ENCODE measurements at places on chromosomes 16 and 17. TPM values are rescaled to one million over a fixed set of nuclear protein-coding genes. Genes with fewer than 3 reads are reported as not detected.

The GIT1 gene
- 52.2 TPM for total RNA-seq

The KRTAP4-4 gene
- not detected for total RNA-seq

The KRTAP4-5 gene
- not detected for total RNA-seq

The C16orf89 gene
- 60.9 TPM for total RNA-seq

The ZNF19 gene
- total RNA-seq = 2.2 TPM

The ASB16 gene
- total RNA-seq = not detected

The CCDC200 gene
- total RNA-seq = not detected

The OTOA gene
- total RNA-seq = not detected

The TBC1D3C gene
- total RNA-seq = not detected

The GAST gene
- total RNA-seq = not detected

The EXOC3L1 gene
- total RNA-seq = not detected

The AHSP gene
- total RNA-seq = not detected

The GCGR gene
- not detected for total RNA-seq

DNA sequence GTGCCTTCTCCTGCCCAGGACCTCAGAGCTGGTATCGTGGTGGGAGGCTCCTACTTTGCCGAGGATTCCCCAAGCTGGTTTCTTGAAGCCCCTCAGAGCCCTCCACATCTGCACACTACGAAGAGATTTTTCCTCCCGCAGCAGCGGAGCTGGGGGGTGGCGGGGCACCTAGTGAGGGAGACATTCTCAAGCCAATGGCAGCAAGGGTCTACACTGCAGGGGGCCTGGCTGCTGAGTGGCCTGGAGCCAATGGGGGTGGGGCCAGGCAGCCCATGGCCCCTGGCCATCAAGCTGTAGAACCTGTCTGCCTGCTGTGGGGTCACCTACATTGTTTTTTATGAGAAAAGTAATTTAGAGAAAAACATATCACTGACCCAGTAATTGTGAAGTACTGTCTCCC is 5.0 kb downstream of the SLC26A11 start:
- no peak for DNase-seq
- H3K4me1 ChIP-seq = peaks cover 23% of the 10 kb centered on the region
- no peaks in the 10 kb centered on the region for H3K36me3 ChIP-seq

DNA sequence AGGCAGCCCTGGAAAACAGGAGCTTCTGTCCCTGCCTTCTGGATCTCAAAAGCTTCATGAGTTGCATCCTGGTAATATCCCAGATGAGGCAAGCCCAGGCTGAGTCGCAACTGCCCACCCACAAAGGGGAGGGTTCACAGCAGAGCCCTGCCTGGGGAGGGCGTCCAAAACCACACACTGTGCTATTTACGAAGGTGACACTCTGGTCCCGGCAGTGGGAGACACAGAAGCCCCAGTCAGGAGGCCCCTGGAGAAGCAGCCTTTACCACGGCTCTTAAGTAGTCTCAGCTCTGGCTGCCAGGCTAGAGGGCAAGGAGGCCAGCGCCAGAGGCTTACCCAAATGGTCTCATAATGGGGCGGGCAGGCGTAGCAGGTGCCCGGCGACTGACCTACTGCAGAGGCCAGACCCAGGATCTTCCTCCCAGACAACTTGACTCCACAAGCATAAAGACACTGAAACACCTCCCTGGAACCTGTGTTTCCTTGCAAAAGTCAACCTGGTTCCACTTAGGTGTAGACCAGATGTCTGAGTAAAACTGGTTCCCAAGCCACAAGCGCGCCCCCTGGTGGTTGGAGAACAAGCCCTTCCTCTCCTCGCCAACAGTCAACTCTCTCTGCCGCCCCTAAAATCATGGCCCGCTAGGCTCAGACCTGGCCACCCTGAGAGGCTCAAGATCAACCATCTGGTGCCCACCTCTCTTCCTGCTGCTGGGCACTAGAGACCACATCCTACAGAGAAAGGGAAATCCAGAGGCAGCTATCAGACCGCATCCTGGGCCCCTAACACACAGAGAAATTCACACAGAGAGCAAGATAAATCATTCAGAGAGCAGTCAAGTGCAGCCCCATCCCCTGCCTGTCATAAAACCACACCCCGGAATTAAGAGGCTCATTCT is 5.2 kb downstream of the AXIN2 start:
- peaks cover 25% of the 10 kb centered on the region for H3K27me3 ChIP-seq
- no peaks in the 10 kb centered on the region for H3K36me3 ChIP-seq
- no peak overlapping the region for H3K4me3 ChIP-seq

DNA sequence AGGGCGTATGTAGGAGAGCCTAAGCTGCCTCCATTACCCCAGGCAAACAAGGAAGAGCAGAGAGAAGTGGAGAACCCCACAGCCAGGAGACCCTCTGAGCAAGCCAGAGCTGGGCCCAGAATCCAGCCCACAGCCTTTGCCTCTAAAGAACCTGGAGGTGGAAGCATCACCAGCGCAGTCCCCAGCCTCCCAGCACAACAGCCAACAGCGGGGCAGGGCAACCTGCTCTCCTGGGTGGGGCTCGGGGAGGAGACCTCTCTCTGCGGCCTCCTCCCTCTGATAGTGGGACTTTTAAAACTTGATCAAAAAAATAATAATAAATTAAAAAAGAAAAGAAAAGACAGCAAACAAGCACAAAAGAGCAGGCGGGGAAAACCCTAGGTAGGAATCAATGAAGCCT is 45.9 kb downstream of the AXIN2 start:
- H3K27me3 ChIP-seq = no peaks in the 10 kb centered on the region
- H3K27ac ChIP-seq = no peak overlapping the region
- H3K36me3 ChIP-seq = no peaks in the 10 kb centered on the region
- no peak for DNase-seq

- no peak overlapping the region for H3K27ac ChIP-seq
- H3K36me3 ChIP-seq = no peaks in the 10 kb centered on the region
- peaks cover 11% of the 10 kb centered on the region for H3K4me1 ChIP-seq
- peak; percentile 68 for DNase-seq
Measured at GRCh38 chr16:1054660-1055556, 17.6 kb upstream of the SSTR5 start.

- no peak overlapping the region for H3K4me3 ChIP-seq
- H3K27me3 ChIP-seq = no peaks in the 10 kb centered on the region
- no peak overlapping the region for H3K27ac ChIP-seq
- no peaks in the 10 kb centered on the region for H3K4me1 ChIP-seq
- DNase-seq = no peak
- no peaks in the 10 kb centered on the region for H3K36me3 ChIP-seq
Measured at GRCh38 chr16:9232102-9232770, 140.8 kb downstream of the HAPSTR1 start.

GRCh38 chr17:46720408-46720807 is 98.1 kb downstream of the WNT3 start:
- no peaks in the 10 kb centered on the region for H3K27me3 ChIP-seq
- H3K36me3 ChIP-seq = peaks cover 8% of the 10 kb centered on the region
- peaks cover 4% of the 10 kb centered on the region for H3K4me1 ChIP-seq
- H3K27ac ChIP-seq = no peak overlapping the region

DNA sequence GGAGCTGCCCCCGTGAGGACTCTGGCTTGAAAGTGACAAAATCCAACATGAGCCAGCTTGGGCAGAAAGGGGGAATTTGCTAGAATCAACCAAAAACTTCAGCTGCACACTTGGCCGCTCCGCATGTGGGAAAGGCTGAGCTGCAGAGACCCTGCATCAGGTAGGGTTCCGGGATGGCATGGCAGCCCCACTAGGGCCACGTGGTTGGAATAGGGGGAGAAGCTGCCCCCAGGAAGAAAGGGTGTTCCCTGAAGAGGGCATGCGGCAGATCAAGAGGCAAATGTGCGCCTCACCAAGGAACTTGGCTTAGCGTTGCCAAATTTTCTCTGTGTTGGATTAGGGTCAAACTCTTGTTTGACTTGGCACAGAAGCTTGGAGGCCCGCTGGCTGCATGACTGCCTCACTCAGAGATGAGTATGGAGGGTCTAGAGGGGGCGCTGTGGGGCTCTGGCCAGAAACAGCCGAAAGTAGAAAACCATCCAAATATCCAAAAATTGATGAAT is 29.2 kb upstream of the WFIKKN2 start:
- H3K27ac ChIP-seq = no peak overlapping the region
- H3K36me3 ChIP-seq = no peaks in the 10 kb centered on the region
- no peaks in the 10 kb centered on the region for H3K27me3 ChIP-seq
- no peak for DNase-seq
- H3K4me3 ChIP-seq = no peak overlapping the region

GRCh38 chr16:86986809-86987487 is 330.2 kb downstream of the C16orf95 start:
- no peaks in the 10 kb centered on the region for H3K36me3 ChIP-seq
- no peak for DNase-seq
- no peak overlapping the region for H3K4me3 ChIP-seq
- no peak overlapping the region for H3K27ac ChIP-seq
- H3K4me1 ChIP-seq = no peaks in the 10 kb centered on the region
- H3K27me3 ChIP-seq = peaks cover 35% of the 10 kb centered on the region

GRCh38 chr17:62708587-62708986 is 81.1 kb downstream of the MRC2 start:
- H3K4me3 ChIP-seq = no peak overlapping the region
- peaks cover 6% of the 10 kb centered on the region for H3K4me1 ChIP-seq
- H3K27me3 ChIP-seq = no peaks in the 10 kb centered on the region
- no peaks in the 10 kb centered on the region for H3K36me3 ChIP-seq

- H3K36me3 ChIP-seq = peaks cover 14% of the 10 kb centered on the region
- H3K27me3 ChIP-seq = no peaks in the 10 kb centered on the region
- DNase-seq = no peak
- H3K27ac ChIP-seq = no peak overlapping the region
- peaks cover 3% of the 10 kb centered on the region for H3K4me1 ChIP-seq
Measured at GRCh38 chr16:69019811-69020210, 85.6 kb upstream of the HAS3 start.

DNA sequence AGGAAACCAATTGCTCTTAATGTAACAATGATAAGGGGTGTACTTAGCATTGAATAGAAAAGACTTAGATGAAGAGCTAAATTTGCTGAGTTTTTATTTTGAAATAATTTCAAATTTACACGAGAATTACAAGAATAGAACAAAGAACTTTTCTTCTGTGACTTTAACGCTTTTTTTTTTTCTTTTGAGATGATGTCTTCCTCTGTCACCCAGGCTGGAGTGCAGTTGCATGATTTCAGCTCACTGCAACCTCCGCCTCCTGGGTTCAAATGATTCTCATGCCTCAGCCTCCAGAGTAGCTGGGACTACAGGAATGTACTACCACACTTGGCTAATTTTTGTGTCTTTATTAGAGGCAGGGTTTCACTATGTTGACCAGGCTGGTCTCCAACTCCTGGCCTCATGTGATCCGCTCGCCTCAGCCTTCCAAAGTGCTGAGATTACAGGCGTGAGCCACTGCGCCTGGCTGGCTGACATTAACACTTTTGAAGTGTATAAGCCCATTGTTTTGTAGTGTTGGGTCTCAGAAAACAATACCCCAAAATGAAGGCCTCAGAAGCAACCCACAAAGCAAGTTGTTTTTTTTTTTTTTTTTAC is 2.1 kb downstream of the TEN1 start:
- H3K27me3 ChIP-seq = no peaks in the 10 kb centered on the region
- H3K27ac ChIP-seq = peak overlapping the region; percentile 97
- H3K36me3 ChIP-seq = no peaks in the 10 kb centered on the region
- DNase-seq = no peak
- peaks cover 22% of the 10 kb centered on the region for H3K4me1 ChIP-seq

- no peaks in the 10 kb centered on the region for H3K36me3 ChIP-seq
- peak; percentile 9 for DNase-seq
- no peaks in the 10 kb centered on the region for H3K4me1 ChIP-seq
- no peaks in the 10 kb centered on the region for H3K27me3 ChIP-seq
Measured at GRCh38 chr17:70499067-70499786, 329.9 kb downstream of the KCNJ2 start.

- H3K27ac ChIP-seq = no peak overlapping the region
- no peak overlapping the region for H3K4me3 ChIP-seq
Measured at GRCh38 chr17:43892647-43892952, 14.7 kb downstream of the MPP2 start.
